ENCODE measurements at places on chromosomes 6 and 20. TPM values are rescaled to one million over a fixed set of nuclear protein-coding genes. Genes with fewer than 3 reads are reported as not detected.

Gene SLC22A7
- polyA plus RNA-seq: not detected

Gene TNNC2
- 10.2 TPM for polyA plus RNA-seq

Gene TBX18
- polyA plus RNA-seq: 0.32 TPM

DNA sequence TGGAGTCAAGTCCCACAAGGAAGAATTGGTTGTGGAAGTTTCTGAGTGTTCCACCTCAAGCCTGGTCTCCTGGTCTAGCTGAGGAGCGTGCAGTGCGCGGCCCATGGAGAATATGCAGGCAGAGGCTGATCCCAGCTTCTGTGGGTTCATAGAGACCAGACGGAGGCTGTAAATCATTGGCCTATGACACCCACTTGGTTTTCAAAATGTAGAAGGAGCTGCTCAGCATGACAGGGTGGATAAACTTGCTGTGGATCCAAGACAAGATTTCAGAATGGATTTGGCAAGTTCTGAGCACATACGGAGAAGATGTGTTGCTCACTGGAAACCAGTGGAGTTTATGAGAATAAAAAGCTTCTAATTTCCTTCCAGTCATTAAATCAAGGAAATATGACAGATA, 744 bp downstream of the KIF25 start:
- no peaks in the 10 kb centered on the region for H3K4me1 ChIP-seq
- H3K27me3 ChIP-seq: no peaks in the 10 kb centered on the region
- no peak for DNase-seq
- no peaks in the 10 kb centered on the region for H3K36me3 ChIP-seq

DNA sequence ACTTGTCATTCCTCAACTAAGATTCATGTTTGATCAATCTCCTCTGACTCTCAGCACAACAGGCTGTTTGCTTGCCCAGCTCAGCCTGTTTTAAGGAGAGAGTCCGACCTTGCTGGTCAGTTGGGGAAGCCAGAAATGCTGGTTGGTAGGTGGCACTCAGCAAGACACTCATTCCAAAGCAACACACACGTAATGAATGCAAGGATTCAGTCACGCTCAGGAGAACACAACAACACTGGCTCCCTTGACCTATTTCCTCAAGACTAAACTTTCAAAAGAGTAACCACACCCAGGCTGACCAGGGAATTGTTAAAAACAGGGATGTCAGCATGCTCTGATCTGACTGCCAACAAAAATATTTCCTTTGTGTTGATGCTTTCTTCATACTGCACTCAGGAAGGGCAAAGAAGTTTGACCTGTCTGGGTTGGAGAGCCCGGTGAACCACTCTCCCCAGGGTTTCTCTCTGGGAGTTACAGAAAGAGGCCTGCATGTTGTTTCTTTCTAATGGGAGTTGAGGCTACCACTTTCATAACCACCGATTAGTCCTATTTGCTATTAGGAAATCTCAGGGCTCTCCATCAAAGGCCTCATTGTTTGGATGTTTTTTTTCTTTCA, 25.6 kb upstream of the PREP start:
- DNase-seq: no peak
- H3K27ac ChIP-seq: no peak overlapping the region
- no peak overlapping the region for H3K4me3 ChIP-seq
- H3K4me1 ChIP-seq: no peaks in the 10 kb centered on the region
- no peaks in the 10 kb centered on the region for H3K36me3 ChIP-seq
- no peaks in the 10 kb centered on the region for H3K27me3 ChIP-seq

DNA sequence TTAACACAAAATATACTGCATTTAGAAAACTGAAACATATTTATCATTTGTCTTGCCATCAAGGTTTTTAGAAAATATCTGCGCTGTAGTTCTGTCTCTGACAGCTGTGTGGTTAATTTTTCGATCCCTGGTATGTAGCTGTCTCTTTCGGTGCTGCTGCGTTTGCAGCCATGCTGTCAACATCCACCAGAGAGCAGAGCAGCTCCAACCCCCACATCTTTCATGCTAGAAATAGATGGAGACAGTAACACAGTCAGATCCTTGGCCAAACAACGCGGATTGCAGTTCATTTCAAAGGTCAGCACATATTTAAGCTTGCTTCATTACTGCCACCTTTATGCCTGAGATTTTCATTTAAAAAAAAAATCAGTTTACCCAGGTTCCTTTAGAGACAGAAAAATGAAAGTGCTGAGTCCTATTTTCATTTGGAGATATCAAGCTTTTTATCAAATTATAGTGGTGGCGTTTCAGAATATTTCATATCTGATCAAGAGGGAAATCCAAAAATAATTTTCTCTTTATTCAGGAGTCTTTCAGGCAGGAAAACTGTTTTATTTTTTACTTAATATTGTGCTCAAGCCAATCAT, 157.7 kb upstream of the MMS22L start:
- no peak overlapping the region for H3K27ac ChIP-seq
- H3K36me3 ChIP-seq: no peaks in the 10 kb centered on the region
- no peaks in the 10 kb centered on the region for H3K27me3 ChIP-seq
- H3K4me3 ChIP-seq: no peak overlapping the region
- H3K4me1 ChIP-seq: peaks cover 4% of the 10 kb centered on the region
- DNase-seq: no peak

GRCh38 chr20:5539691-5540090, 210.5 kb upstream of the SHLD1 start:
- H3K27me3 ChIP-seq: no peaks in the 10 kb centered on the region
- no peak overlapping the region for H3K4me3 ChIP-seq
- no peaks in the 10 kb centered on the region for H3K36me3 ChIP-seq
- H3K27ac ChIP-seq: no peak overlapping the region
- H3K4me1 ChIP-seq: no peaks in the 10 kb centered on the region
- DNase-seq: no peak

Data from sigmoid colon (tissue), 7 donors.